ENCODE measurements at places on chromosomes 16 and 17.

DNA sequence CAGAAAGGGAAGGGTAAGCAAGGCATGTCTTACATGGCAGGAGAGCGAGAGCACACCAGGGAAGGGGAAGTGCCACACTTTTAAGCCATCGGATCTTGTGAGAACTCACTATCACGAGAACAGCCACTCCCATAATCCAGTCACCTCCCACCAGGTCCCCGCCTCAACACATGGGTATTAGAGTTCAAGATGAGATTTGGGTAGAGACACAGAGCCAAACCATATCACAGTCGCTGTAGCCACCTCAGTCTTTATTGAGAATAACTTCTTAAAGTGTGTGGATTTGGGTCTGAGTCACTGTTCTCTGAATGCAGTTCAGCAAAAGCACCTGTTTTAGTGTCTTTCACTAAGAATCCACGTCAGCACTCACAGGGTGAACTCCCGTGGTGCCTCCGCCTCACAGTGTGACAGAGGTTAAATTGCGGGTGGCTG, 195.2 kb upstream of the CHMP6 start:
- DNase-seq: no peak

GRCh38 chr17:7634384-7634783, 4.4 kb downstream of the SHBG start:
- DNase-seq: no peak

DNA sequence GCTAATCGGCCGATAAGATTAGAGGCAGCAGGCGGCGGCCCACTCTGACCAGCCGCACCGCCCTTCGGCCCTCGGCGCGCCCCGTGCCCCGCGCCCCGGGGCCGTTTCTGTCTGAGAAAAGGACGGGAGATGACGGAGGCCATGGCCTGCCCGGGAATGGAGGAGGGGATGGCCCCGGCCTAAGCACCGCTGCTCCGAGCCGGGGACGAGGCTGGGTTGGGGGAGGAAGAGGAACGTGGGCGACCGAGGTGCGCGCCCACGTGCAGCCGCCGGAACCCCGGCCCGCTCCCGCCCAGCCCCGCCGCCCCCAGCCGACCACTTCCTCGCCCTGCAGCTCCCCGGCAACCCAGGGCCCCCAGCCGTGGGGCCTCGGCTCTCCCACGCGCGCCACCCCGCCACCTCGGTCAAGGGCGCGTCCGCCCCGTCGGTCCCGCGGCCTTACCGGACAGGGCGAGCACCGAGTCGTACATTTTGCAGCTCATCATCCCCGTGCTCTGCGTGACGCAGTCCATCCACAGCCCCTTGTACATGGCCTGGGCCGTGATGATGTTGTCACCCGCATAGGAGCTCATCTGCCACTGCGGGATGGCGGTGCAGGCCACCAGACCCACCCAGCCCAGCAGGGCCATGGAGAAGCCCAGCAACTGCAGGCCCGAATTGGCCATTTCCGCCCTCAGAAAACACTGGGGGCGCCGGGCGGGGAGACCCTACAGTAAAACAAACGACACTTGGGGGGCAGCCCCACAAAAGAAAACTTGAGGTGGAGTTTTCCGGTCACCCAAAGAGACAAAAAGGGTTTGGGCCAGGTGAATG, 693 bp downstream of the CLDN7 start:
- peak; percentile 33 for DNase-seq

- DNase-seq: no peak
Observed at GRCh38 chr17:7179317-7180254, at the start of gene ASGR1. Gene ASGR1 (minus strand): TSS chr17:7179370. CDS start chr17:7178563, 807 bp downstream.

- DNase-seq: no peak
Observed at GRCh38 chr16:62967163-62967562, 930.9 kb upstream of the CDH8 start.

GRCh38 chr16:65895486-65895885, 471.0 kb upstream of the CDH5 start:
- DNase-seq: no peak

- no peak for DNase-seq
Observed at GRCh38 chr16:46922239-46922638, 38.1 kb downstream of the GPT2 start.

- DNase-seq: no peak
Observed at GRCh38 chr17:61411261-61412142, 11.9 kb downstream of the TBX2 start.

DNA sequence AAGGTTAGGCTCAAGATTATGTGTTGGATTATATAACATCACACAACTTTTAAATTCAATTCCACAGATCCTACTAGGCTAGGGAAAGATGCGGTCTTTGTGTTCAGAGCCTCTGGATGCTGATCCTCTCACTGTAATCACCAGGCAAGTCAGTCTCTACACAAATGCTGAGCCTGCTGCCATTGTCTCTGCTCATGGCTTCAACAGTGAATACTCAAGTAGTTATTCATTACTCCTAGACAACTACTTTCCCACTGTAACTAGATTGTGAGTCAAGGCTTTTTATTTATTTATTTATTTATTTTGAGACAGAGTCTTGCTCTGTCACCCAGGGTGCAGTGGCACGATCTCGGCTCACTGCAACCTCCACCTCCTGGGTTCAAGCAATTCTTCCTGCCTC, 15.8 kb upstream of the NDUFAB1 start:
- no peak for DNase-seq

DNA sequence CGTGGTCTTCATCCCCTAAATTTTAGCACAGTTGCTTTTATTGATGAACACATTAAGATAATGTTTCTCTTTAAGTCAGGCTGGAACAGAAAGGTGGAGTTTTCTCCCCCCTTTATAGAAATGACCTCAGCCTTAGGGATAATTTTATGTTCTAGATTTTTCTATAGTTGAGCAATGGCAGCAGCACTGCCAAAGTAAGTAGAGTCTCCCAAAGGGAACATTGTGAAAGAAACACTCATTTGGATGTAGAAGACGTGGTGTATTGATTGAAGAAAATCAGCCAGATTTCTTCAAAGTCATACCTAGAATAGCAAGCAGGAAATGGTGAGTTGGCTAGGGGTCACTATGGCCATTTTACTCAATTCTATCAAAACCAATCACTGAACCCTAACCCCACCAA, 122.5 kb downstream of the DNAH9 start:
- no peak for DNase-seq

GRCh38 chr16:86942151-86943051, 364.1 kb downstream of the FOXL1 start:
- no peak for DNase-seq

DNA sequence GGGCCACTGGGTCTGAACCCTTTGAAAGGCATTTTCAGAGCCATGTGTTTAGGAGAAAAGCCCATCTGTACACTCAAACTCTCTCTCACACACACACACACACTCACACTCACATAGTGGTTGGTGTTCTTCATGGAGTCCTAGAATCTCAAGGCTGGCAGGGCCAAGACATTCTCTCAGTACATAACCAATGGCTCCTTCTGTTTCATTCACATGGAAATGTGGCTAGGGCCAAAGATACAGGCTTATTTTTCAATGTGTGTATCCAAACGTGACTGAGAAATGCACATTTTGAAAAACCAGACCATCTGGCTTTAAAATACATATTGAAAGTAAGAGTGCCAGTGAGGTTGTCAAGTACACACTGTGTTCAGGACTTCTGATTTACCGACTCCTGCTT, 59.0 kb upstream of the SALL1 start:
- DNase-seq: no peak

- DNase-seq: no peak
Observed at GRCh38 chr16:4385066-4385788, 13.6 kb downstream of the VASN start.

- no peak for DNase-seq
Observed at GRCh38 chr17:73105431-73105830, 12.9 kb upstream of the SLC39A11 start.

DNA sequence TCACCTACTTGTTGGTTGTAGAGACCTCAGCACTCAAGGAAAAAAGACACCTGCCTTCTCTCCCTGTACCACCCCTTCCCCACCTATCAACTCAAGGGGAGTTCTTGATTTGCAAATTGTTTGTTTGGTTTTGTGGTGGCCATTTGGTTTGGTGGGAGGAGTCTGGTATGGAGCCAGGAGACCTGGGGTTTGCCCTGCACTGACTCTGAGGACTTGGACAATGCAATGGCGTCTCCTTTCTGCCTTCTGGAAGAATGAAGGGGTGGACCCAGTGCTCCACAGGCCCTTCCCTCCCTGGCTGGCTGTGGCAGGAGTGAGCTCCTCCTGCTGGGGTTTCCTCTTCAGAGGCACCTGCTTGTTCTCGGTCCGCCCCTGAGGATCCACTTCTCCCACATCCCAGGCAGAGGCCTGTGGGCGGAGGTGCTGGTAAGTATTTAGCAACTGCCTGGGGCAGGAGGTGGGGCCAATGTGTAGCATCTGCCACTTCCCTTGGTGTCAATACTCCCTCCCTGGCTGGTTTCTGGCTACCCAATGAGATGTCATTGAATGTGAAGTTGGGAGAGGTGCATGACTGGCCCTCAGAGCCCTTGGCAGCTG, 164.5 kb downstream of the NTN1 start:
- no peak for DNase-seq

DNA sequence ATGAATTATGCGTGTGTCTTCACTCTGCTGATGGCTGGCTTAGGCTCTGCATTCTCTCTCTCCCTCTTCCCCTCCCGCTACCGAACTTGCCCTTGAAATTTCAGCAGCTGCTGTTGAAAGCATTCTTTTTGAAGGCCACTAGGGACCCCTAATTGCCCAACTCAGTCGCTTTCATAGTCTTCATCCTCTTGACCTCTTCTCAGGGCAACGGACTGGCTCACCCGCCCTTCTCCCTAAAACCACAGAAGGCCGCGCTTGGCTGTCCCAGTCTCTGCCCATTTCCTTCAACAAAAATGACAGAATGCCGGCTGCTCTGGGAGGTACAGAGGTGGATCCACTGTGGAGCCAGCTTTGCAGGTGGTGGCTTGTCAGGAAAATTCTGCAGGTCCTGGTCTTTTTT, 21.0 kb upstream of the FMNL1 start:
- DNase-seq: no peak

- DNase-seq: no peak
Observed at GRCh38 chr16:49608779-49609178, 235.2 kb downstream of the C16orf78 start.

DNA sequence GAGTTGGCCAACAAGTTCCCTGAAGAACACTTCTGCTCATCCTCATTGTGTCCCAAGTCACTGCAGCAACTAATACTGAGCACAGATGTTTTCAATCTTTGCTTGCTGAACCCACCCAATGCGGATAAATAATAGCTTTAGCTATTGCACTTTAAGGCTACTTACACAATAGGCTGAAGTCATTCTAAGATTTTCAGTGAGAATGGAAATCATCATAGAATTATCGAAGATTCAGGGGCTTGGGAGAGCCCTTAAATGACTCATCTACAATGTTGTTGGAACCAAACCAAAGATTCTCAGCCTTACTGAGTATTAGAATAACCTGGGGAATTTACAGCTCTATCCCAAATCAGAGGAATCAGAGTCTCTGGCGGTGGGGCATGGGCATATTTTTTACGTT, 51.2 kb downstream of the SYCE1L start:
- DNase-seq: no peak

GRCh38 chr17:82449131-82449882, 1.2 kb downstream of the CYBC1 start:
- peak; percentile 86 for DNase-seq

DNA sequence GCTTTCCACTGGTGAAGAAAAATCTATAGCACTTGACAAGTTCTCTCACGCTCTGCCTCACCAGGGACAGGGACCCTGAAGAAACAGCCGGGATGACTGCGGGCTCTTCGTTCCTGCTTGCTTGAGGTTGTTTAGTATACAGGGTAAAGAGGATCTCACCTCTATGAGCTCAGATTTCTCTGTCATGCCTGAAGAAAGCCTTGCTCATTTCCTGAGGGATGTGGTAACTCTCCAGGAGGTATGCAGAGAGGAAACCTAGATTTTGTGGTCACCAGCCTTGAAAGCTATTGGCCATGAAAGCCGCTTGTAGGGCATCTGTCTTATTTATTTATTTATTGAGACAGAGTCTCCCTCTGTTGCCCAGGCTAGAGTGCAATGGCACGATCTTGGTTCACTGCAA, 23.2 kb downstream of the USP43 start:
- no peak for DNase-seq

DNA sequence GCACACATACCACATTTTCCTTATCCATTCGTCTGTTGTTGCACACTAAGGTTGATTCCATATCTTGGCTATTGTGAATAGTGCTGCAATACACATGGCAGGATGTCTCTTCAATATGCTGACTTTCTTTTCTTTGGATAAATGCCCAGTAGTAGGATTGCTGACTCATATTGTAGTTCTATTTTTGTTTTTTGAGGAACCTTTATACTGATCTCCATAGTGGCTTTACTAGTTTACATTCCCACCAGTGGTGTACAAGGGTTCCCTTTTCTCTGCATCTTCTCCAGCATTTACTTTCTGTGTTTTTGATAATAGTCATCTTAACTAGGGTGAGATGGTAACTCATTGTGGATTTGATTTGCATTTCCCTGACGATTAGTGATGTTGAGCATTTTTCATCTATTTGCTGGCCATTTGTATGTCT, 118.1 kb downstream of the STXBP4 start:
- DNase-seq: no peak

GRCh38 chr16:14225457-14225856, 154.3 kb downstream of the MRTFB start:
- no peak for DNase-seq

- no peak for DNase-seq
Observed at GRCh38 chr16:4679156-4679849, 14.1 kb upstream of the NUDT16L1 start.

- DNase-seq: no peak
Observed at GRCh38 chr16:24976971-24977677, 38.0 kb downstream of the ARHGAP17 start.

GRCh38 chr17:60398227-60398959, 6.5 kb upstream of the USP32 start:
- peak; percentile 29 for DNase-seq

DNA sequence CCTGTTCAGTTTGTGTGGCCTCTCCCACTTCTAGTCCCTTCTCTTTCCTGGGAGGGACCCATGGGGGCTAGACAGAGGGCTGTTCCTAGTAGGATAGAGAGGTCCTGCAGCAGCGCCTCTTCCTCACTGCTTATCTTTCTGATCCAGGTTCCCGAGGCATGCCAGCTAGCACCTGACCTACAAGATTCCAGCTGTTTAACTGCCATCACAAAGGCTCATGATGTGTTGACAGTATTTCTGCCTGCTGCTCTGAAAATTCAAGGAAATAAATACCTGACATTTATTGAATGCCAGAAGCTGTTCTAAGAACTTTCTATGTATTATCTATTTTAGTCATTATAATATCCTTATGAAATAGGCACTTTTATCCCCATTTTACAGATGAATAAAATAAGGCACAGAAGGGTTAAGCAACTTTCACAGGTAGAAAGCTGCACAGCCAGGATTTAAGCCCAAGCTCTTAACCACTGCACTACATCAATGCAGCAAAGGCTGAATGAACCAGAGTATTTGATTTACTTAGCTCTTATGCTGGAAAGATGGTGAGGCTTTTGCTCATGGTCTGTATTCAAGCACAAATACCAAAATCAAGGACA, 38.8 kb downstream of the HEATR6 start:
- no peak for DNase-seq

Measured in CD4-positive, alpha-beta T cell treated with Interleukin-17A for 1 hour (primary cell).